Ecto neural progenitor cell (in vitro differentiated cells): ENCODE measurements at places on chromosomes 6 and 20.

DNA sequence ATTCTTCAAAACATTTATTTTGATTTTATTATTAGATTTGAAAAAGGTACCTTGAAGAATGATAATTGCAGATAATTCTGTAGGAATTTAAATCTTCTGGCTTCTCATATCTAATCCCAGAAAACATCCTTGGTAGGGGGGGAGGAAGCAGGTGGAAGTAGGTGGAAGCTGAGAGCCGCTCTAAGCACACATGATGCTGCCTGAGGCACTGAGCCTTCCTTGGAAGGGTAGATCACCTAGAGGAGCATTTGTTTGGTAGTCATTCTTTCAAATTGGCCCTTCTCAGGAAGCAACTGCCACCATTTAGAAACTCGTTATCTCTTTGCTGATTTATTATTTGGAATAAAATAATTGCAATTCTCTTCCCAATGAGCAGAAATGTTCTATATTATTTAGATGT is 623.3 kb downstream of the CD109 start:
- no peak for DNase-seq

DNA sequence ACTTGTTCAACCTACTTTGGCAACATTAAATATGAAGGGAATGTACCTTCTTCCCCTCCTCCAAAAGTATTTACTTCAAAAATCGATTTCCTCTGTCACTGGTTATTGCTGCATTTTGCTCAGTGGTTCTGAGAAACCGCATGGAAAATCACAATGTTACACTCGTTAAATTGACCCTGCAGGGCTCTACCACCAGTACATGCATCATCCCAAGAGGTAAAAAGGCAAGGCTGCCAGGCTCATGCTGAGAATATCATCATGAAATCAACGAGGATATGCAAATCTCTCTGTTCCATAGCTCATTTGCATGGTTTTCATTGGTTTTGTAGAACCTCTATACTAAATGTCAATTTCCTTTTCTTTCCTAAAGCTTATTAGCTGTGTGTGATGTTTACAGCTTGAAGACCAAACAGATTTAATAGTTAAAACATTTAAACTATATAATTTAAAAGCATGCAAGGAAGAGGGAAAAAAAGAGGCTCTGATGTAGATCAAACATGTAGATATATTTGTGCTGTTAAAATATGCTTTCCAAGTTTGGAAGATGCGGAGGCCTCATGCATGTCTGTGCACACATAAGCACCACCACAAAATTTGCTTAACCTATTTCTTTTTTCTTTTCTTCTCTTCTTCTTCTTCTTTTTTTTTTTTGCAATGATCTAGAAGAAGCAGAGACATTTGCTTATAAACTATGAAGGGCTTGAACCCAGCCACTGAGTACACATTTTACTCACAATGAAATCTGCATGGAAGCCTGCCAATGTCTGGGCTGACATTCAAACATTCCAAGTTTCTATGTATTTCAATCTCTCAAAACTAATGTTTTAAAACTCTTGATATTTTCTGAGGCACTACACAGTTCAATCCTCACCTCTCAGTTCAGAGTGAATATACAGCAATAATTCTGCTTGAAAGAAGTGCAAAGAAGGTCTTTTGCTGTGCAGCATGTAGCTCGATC is 194.0 kb downstream of the GMPR start:
- no peak for DNase-seq

- DNase-seq: no peak
These were observed 135.6 kb upstream of the HDGFL1 start for GRCh38 chr6:22433745-22434144.

DNA sequence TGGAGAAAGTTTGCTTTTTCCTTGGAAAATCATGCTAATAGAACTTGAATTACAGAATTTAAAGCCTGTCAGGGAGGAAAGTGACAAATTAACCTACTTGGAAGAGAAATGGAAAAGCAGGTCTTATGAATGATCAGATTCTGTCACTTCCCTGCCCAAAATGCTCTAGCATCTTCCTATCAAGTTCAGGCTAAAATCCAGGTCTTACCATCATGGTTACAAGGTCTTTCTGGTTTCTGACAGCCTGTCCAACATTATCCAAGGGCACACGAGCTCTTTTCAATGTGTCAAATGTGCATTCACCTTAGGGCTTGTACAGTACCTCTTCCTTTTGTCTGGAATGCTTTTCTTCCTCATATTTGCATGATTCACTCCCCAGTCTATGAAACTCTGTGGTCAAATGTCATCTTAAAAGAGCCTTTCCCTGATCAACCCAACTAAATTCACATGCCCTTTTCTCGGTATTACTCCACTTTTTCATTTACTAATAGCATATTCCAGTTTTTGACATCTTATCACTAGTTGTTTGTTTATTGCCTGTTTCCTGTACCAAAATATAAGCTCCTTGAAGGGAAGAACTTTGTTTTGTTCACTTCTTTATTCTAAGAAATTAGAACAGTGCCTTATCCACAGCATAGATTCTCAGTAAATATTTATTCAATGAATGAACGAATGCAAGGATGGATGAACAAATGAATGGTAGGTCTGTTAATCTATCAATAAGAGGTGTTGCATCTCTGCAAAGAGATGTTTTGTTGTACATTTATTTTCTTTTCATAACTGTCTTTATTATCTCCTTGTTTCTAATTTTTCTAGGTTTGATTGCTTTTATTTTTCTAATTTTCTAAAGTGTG is 139.5 kb downstream of the BCAS1 start:
- DNase-seq: no peak

- DNase-seq: no peak
These were observed 155.1 kb downstream of the EYA2 start for GRCh38 chr20:47049771-47050170.

GRCh38 chr6:143872201-143872600 is 7.9 kb downstream of the ZC2HC1B start:
- no peak for DNase-seq

DNA sequence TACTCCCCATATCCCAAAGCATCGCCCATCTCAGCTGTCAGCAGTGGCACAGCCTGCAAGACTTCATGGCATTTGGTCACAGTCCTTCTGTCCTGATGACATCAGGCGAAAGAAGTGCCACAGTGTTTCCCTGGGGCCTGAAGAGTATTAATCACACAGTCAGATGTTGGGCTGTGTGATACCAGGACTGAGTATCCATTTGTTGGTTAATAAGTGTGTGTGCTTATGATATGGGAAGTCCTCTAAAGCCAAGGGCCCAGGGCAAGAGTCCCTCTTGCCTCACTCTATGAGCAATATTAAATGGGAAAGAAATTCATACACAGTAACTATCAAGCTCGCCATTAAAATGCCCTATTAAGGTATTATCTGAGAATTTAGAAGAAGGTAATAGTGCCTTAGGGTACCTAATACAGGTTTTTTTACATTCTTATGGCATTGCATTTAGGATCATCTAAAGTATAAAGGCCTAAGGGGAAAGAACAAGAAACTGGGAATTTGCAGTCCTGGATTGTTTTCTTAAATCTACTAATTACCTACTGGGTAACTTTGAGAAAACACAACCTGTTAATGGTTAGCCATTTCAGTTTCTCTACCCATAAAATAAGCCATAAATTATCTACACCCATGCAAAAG is 204.1 kb upstream of the PREP start:
- DNase-seq: no peak

DNA sequence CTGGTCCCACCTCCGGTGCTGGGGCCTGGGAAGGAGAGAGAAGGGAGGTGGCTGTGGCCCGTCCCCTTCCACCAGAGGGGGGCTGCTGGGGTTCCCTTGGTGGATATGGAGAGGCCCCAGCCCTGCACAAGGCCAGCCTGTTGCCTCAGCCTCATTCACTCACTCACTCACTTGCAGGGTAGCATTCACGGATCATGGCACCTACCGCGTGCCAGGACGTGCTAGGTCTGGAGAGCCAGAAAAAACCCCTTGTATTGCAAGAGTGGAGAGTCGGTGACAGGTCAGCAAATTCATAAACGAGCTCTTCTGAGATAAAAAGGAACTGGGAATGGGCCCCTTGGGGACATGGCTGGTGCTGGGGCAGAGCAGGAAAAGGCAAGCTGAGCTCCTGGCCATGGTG is 6.4 kb upstream of the ZBTB46 start:
- no peak for DNase-seq

DNA sequence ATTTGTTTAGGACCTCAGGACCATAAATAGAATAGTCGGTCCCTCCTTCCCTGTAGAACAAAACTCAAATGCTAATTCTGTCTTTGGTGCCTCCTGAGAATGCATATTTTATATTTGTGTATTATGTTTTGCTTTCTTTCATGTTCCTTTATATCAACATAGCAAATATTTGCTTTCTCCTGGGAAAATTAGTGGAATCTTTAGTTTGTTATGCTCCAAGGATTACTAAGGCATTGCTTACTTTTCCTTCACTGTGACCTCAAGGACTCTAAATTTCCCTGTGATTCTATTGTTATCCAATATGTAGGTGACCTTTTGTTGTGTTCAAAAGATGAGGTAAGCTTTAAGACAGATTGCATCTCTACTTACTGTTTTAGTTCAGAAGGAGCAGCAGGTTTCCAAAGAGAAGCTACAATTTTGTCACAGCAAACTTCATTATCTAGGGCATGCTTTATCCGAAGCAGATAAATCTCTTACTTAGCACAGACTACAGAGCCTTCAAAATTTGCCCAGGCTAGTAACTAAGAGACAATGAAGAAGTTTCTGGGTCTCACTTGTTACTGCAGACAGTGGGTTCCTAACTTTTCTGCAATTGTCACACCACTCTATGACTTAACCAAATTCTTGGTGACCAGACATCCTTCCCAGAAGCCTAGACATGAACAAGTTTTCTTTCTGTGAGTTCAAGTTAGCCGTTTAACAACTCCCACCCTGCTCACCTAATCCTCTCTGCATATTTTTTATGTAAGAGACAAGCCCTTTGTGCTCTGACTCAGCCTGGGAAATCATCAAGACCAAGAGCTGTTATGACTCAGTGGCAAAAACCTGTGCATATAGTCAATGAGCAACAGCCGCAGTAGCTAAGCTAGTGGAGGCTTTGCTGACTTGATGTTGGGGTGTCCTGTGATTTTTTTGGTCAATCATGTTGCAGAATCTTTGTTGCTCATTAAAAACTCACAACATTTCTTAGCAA is 378.8 kb downstream of the QKI start:
- no peak for DNase-seq

GRCh38 chr20:4141291-4142240 is 126.2 kb upstream of the RNF24 start:
- DNase-seq: no peak

GRCh38 chr6:163719028-163719742 is 304.7 kb downstream of the QKI start:
- DNase-seq: no peak

- DNase-seq: no peak
These were observed 794.3 kb downstream of the PHF3 start for GRCh38 chr6:64429926-64430325.

- no peak for DNase-seq
These were observed 9.7 kb upstream of the SMIM13 start for GRCh38 chr6:11083956-11084355.

GRCh38 chr20:62570897-62571668 is 71.2 kb upstream of the SLCO4A1 start:
- no peak for DNase-seq

GRCh38 chr20:53244711-53245110 is 272.6 kb downstream of the TSHZ2 start:
- no peak for DNase-seq

GRCh38 chr6:116047173-116047933 is 13.3 kb downstream of the FRK start:
- DNase-seq: no peak
